Heart left ventricle (tissue), 16 donors: ENCODE measurements at places on chromosomes 1 and 21. TPM values are rescaled to one million over a fixed set of nuclear protein-coding genes. Genes with fewer than 3 reads are reported as not detected.

DNA sequence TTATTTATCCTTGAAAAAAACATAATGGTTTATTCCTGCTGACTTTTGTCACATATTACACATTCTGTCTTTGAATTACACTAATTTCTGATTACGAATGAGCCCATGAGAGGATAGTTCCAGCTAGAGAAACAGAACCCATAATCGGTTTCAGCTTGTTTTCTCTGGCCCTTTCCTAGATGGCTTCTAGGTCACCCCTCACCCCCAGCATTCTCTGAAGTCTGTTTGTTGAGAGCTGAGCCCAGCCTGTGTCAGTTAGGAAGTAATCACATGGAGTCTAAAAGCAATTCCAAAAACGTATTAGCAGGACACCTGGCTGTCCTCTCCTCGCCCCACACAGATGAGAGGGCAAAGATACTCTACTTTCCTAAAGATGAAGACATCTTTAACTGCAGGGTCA lies 48.9 kb downstream of the KIAA1614 start:
- no peaks in the 10 kb centered on the region for H3K4me1 ChIP-seq
- no peaks in the 10 kb centered on the region for H3K27me3 ChIP-seq
- no peak overlapping the region for H3K4me3 ChIP-seq
- no peak for DNase-seq
- H3K27ac ChIP-seq: no peak overlapping the region
- H3K36me3 ChIP-seq: no peaks in the 10 kb centered on the region

Gene ROR1
- 13.4 TPM for total RNA-seq

GRCh38 chr1:36622741-36623648 lies 140.3 kb upstream of the CSF3R start:
- H3K27me3 ChIP-seq: peaks cover 42% of the 10 kb centered on the region
- no peak for DNase-seq
- no peaks in the 10 kb centered on the region for H3K36me3 ChIP-seq
- H3K4me3 ChIP-seq: no peak overlapping the region
- no peaks in the 10 kb centered on the region for H3K4me1 ChIP-seq

DNA sequence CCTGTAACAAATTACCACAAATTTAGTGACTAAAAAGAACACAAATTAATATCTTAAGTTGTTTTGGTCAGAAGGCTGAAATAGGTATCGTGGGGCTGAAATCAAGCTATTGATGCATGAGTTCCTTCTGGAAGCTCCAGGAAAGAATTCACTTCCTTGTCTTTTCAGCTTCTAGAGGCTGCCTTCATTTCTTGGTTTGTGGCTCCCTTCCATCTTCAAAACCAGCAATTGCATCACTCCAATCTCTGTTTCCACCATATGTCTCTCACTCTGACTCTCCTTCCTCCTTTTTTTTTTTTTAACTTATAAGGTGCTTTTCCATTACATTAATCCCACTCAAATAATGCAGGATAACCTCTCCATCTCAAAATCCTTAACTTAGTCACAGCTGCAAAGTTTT lies 78.4 kb downstream of the OLFM3 start:
- no peak overlapping the region for H3K27ac ChIP-seq
- H3K4me3 ChIP-seq: no peak overlapping the region
- no peaks in the 10 kb centered on the region for H3K36me3 ChIP-seq
